ENCODE measurements at places on chromosomes 7 and 10.
A peak's percentile ranks its signal among the peaks of the same experiment; 100 is the strongest.

GRCh38 chr7:82164813-82165212 lies 278.8 kb downstream of the CACNA2D1 start:
- no peak for DNase-seq

DNA sequence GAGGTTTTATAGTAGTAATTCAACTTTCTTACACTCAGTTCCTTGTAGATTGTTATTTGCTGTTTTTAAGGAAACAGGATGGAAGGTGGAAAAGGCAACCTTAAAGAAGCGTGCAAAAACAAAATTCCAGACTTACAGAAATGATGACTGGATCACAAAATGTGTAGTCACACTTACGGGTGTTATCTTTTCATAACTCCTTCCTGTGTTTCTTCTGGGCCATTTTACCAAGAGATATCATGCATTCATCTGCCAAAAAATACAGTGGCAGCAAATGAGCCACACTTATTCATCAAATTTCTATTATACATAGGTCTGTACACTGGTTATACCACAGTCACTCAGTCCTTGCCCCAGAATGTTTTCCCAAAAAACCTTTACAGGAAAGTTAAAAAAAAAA lies 94.3 kb upstream of the IL6 start:
- no peak for DNase-seq

DNA sequence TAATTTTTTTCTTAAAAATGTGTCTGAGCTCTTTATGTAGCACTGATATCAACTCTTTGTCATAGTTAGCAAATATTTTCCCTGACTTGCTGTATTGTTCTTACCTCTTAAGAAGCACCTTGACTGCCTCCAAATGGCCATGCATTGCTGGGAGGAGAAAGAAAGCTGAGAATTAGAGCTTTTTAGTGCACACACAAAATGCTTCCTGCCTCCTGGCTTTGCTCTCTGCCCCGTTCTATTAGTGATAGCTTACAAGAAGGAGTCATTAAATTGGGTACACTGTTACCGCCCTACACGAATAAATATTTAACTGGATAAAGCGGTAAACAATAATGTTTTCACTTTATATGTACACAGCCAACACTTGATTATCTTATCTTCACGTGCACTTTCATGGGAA lies 4.1 kb downstream of the ANKRD16 start:
- no peak for DNase-seq

DNA sequence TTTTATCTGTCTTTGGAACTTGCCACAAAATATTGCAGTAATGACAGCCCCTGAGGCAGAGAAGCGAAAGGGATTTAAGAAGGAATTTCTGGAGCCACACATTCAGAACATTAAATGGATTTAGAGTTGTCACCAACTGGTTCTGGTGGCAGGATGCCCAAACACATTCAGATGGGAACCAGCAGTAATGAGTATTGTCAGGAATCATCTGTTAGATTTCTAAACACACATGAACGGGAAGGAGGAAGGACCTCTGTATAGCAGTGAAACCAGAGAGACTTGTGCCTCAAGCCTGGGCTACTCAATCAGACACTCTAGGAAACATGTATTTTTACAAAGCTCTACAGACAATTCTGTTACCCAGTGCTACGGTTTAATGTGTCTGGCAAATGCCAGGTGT lies 103.8 kb upstream of the CCNY start:
- DNase-seq, result no peak

DNA sequence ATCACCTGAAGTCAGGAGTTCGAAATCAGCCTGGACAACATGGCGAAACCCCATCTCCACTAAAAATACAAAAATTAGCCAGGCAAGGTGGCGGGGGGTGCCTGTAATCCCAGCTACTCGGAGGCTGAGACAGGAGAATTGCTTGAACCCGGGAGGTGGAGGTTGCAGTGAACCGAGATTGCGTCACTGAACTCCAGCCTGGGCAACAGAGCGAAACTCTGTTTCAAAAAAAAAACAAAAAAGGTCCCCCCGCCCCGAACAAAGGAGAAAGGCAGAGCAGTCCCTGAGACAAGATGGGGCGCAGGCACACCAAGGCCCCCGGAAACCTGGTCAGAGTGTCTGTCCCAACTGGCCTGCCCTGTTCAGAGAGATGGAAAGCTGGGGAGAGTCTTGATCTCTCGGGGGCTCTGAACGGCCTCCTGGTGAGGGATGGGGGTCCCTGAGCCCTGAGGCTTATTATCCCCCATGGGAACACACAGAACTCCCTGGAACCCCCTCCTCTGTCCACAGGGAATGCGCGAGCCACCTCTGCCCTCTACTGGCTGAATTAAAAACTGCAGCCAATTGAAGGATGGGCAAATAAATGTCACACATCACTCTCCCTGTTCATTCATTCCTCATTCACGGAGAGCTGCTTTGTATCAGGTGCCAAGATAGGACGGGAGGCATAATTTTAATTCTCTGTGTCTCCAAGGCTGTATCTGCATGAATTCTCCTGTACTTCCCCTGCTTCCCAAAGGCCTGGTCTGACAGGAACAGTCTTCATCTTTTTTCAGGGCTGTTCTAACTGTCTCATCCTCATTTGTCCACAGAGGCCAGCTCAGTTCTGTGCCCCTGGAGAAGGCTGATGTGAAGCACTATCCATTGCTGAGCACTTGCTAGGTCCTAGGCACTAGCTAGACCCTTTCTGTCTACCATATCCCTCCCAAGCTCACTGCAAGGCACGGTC lies 28.9 kb downstream of the MAT1A start:
- no peak for DNase-seq

- DNase-seq, result no peak
Measured at GRCh38 chr10:112949143-112949823, 764 bp upstream of the TCF7L2 start.

DNA sequence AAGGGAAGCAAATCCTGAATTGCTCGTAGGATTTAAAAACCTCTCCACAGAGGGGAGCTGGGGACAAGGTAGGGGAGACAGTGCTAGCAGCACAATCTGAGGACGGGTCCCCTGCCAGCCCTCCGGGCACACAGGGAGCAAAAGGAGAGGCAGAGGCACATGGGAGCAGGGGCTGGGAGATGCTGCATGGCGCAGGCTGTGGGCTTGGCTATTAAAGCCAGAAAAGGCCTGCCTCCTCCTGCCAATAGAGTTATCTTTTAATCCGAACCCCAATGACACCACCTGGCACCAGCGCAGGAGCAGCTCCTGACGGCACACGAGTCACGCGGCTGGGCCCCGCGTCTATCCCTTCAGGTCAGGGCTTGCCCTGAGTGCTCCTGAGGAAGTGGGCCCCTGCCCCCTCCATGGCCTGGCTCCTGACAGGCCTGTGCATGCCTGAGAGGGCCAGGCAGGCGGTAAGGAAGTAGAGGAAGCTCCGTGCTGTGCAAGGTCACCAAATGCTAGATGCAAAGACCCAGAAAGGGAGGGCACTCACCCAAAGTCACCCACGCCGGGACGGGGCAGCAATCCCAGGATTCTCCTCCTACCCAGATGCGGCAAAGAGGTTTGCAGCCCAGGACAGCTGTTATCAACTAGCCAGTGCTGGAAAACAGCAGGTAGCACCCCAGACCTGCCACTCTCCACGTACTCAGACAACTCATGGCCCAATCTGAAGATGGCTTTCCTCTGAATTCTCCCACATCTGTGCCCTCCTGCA lies 28.1 kb downstream of the DLG5 start:
- no peak for DNase-seq

DNA sequence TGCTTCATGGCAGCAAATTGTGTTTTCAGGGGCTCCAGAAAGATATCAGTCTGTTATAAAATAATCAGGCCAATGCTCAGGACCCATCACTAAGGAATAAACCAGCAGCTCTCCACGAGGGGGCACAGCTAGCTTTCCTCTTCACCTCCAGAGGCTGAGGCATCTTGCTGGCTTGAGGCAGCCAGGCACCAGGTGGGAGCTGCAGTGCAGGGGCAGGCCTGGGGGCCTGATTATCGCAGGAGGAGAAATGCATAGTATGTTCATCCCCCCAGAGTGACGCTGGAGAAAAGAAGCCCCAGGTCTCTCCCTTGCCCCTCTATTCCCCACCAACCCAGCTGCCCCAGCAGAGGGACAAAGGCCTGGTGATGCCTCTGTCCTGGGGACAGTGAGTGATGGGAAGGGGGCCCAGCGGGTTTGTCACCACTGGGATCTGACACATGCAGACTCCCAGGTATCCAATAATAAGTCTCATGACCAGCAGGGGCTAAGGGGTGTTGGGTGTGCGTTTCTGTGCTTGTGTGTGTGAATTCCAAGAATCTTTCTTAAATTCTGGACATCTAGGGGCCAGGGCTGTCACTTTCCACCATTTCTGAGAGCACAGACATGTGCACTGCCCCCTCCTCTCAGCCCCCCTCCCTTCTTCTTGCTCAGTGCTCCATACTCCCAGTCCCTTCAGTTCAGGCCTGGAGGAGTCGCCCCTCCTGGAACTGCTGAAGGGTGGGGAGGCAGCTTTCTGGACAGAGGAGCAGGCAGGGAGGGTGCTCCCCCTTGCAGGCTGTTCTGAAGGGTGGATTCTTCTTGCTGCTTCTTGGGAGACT lies 128.1 kb upstream of the FAM20C start:
- no peak for DNase-seq

DNA sequence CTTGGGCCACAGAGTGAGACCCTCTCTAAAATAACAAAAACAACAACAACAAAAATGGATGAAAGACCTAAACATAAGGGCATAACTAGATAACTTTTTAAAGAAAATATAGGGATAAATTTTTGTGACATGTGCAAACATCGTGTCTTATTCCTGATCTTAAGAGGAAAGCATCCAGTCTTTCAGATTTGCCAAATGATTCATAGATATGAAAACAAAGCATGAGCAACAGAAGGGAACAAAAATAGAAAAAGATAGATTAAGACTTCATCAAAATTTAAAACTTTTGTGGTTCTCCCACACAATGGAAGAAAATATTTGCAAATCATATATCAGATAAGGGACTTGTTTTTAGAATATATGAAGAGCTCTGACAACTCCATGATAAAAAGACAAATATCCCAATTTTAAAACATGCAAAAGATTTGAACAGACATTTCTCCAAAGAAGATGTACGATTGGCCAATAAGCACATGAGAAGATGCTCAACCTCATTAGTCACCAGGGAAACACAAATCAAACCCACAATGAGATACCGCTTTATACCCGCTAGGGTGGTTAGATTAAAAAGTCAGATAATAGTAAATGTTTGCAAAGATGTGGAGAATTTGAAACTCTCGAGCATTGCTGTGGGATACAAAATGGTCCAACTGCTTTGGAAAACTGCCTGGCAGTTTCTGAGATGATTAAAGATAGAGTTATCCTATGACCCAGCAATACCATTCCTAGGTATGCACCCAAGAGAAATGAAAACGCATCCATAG lies 20.3 kb downstream of the PPIF start:
- no peak for DNase-seq

DNA sequence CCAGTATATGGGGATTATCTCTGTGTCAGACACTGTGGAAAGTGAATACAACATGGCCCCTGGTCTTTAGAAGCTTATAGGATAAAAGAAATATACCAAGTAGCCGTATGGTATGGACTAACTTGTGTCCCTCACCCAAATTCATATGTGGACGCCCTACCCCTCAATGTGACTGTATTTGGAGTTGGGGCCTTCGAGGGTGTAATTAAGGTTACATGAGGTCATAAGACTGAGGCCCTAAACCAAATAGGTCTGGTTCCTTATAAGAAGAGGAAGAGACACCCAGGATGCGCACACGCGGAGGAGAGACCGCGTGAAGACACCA lies 36.3 kb downstream of the ASB13 start:
- DNase-seq, result no peak

- DNase-seq, result no peak
Measured at GRCh38 chr7:22137466-22137865, 191.8 kb upstream of the CDCA7L start.

GRCh38 chr7:103766660-103767059 lies 222.8 kb downstream of the RELN start:
- no peak for DNase-seq

DNA sequence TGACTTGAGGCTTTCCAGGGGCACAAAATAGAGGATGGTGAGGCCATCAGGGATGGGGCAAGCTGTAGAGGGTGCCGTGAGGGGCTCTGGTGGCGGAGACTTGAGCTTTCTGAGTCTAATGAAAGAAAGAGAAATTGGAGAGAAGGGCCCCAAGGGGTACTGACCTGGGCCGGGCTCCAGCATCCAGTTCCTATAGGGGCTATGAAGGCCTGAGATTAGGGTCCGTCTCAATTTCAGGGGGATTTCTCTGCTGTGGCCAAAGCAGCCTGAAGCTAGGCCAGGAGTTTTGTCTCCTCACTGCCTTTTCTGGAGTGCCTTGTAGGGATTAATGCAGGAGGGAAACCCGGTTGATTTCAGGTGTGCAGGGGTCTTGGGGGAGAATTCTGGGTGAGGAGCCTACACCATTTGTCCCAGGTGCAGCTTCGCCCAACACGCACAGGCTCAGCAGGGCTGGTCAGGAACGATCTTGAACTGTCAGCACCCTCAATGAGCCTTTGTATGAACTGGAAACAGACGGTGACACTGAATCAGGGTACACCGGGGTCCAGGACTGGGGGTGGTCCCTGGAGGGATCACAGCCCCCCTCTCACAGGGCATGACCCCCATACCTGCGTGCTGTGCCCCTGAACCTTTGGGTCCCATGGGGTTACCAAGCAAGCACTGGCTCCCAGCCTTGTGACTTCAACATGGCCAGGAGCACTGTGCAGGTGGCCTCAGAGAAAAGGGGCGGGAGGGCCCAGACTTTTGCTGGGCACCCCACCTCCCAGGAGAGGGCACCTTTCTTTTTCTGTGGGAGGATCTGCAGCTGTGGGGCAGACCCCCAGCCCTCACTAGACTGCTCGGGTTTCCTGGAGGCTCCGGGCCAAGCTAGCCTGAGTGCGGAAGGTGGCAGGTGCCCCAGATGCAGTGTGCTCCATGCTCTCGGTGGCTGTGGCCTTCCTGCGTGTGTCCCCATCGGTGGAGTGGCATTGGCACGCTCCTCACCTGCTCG lies 122.9 kb upstream of the RET start:
- DNase-seq, result peak; percentile 8

DNA sequence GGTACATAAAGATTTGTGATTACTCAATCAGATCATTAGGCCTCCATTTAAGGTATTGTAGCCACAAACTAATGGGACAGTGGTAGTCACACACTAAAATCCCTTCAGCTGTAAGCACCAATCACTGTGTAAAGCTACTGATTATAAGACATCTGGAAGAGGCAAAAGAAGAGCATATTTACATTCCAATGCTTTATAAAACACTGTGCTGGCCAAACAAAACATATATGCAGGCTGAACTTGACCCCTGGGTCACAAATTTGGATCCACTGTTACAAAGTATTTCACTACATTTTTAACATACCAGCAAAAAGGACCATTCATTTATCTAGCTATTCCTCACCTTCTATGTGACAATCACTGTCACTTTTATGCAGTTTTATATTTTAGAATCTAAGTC lies 41.4 kb upstream of the ANLN start:
- DNase-seq, result no peak

- DNase-seq, result no peak
Measured at GRCh38 chr7:48108959-48109847, 20.1 kb downstream of the UPP1 start.

GRCh38 chr7:128030654-128031611 lies at the start of gene LRRC4:
LRRC4 (minus strand) TSS chr7:128031437; CDS start chr7:128030640, 797 bp downstream.
- DNase-seq, result no peak
